Nephron progenitor cell (in vitro differentiated cells): ENCODE measurements at places on chromosomes 7 and 10.

GRCh38 chr7:138755331-138755747 lies 42.5 kb upstream of the TMEM213 start:
- no peak for DNase-seq

DNA sequence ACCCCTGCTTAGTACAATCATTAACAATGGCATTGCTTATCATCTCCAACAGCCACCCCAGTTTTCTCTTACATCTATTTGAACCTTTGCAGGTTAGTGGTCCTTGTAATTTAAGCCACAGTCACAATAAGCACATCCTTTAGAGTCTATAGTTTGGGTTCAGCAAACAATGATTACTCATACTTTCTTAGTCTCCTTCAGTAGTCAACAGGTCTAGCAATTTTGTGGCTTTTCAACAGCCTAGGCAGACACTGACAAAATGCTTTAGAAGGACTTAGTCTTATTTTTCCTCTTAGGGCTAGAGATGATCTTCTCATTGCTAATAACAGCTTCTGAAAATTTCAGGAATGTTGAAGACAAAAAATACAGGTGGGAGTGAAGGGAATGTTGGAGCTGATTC lies 32.3 kb upstream of the FAM204A start:
- DNase-seq, result no peak

- no peak for DNase-seq
These were observed 307.0 kb upstream of the IMMP2L start for GRCh38 chr7:111869280-111869679.

DNA sequence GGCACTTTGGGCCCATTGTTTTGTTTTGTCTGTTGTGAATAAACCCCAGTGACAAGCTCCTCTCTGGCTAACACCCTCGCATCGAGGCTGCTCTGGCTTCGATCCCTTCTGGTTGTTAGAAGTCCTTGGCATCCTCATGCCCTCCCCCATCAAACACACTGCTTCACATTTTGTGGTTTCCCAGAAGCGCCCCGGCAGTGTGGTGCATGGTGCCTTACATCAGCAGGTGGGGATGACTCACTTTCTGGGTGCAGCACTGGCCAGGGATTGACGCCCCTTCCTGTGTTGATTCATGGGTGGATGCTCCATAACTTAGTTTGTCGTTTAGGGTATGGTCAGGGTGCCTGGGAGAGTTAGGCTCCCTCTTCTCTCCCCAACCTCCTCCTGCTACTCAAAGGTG lies 51.4 kb downstream of the PLPP4 start:
- no peak for DNase-seq

DNA sequence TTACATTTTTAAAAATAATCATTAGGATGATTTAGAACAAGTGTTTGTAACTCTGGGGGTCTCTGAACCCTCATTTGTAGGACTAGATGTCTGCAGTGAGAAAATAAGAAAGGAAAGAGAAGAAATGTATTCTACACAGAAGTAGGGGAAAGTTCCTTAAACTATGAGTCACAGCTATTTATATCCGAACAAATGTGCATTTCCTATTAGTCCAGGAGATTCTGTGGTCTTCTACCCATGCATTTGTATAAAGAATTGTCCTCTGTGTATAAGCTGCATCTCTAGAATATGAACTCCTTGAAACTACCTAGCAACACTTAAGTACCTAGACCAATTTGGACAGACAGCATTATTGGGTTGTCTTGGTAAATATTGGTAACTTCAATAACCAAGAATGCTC lies 15.9 kb upstream of the CD36 start:
- no peak for DNase-seq

DNA sequence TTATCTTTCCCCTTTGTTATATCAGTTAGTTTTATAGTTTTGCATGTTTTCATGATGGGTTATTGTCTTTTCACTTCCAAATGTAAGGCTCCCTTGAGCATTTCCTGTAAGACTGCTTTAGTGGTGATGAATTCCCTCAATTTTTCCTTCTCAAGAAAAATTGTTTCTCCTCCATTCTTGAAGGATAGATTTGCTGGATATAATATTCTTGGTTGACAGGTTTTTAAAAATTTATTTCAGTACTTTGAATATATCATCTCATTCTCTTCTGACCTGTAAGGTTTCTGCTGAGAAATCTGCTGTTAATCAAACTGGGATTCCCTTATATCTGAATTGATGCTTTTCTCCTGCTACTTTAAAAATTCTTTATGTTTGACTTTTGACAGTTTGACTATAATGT lies 33.3 kb downstream of the SCART1 start:
- no peak for DNase-seq

GRCh38 chr7:139582130-139582650 lies 58.7 kb downstream of the CLEC2L start:
- no peak for DNase-seq

DNA sequence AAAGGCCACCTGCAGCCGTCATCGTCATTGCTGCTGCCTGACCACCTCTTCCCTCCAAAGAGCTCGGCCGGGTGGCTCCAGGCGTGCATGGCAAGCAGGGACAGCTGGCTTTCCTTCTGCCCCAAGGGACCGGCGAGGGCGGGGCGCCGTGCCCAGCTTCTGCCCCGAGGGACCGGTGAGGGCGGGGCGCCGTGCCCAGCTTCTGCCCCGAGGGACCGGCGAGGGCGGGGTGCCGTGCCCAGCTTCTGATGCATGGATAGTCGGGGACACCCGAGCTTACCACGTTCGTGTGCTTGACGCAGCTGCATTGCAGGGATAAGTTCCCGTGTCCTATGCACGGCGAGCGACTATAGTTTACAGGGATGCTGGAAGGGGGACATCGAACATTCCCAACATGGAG lies 27.0 kb downstream of the CFAP46 start:
- DNase-seq, result no peak

- no peak for DNase-seq
These were observed 2.0 kb downstream of the EN2 start for GRCh38 chr7:155459700-155460461.

DNA sequence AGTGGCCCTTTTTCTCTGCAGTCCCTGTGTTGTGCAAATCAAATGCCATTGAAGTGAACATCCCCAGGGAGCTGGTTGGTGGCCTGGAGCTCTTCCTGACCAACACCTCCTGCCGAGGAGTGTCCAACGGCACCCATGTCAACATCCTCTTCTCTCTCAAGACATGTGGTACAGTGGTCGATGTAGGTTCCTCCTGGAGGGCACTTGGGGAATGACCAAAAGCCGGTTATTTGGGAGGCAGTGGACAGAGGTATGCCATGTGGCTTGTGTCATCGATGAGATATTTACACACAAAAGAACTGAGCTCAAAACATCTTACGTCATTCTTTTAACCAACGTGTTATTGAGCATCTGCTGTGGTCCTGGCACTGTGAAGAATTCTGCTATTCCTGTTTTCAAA lies 19.7 kb downstream of the OIT3 start:
- no peak for DNase-seq

DNA sequence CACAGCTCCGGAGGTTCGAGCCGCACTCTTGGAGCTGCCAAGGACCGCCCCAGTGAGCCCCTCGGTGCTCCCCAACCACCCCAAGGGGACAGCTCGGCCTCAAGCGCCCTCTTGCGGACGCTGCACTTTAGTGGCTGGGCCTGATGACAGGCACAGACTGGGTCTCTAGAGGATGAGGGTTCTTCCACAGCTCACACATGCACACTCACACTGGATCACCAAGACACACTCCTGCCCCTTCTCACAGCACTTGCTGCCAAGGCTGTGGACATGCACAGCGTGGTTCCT lies 2.1 kb downstream of the RET start:
- DNase-seq, result peak; percentile 74

DNA sequence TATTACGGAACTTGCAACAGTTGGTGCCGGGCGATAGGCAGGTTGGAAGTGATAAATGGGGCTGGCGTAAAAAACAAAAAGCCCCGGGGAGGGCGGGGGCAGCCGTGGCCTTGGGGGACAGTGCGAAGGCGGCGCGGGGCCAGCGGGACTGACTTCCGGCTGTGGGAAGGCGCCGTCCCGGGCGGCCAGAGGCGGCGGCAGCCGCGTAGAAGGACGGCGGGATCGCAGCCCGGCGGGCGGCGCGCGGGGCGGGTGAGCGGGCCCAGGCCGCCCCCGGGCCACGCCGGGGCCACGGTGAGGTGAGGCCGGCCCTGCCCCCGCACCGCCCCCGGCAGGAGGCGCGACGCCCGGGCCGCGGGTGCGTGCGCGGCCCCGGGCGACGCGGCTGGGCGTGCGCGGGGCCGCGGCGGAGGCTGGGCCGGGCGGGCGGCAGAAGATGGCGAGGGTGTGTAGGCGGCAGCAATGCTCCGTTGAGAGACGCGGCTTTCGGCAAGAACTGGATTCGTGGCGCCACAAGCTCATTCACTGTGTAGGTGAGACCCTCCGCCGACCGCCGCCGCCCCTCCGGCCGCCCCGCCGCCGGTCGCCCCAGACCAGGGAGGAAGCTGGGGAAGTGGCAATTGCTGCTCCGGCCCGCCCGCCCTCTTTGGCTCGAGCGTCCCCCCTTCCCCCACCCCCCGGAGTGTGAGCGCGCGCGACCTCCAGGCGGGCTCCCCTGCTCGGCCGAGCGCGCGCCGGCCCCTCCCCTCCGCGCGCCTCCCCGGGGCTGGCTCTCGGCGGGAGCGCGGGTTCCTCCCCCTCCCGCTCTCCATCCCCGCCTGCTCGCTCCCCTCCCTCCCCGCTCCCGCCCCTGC lies at the start of gene LCOR:
Gene LCOR (plus strand): TSS at position 432 of the 854 bp plus-strand sequence. CDS start 116,760 bp downstream, outside the sequence.
- DNase-seq, result peak; percentile 87

GRCh38 chr7:70132852-70133690 lies 534.8 kb downstream of the AUTS2 start:
- no peak for DNase-seq

DNA sequence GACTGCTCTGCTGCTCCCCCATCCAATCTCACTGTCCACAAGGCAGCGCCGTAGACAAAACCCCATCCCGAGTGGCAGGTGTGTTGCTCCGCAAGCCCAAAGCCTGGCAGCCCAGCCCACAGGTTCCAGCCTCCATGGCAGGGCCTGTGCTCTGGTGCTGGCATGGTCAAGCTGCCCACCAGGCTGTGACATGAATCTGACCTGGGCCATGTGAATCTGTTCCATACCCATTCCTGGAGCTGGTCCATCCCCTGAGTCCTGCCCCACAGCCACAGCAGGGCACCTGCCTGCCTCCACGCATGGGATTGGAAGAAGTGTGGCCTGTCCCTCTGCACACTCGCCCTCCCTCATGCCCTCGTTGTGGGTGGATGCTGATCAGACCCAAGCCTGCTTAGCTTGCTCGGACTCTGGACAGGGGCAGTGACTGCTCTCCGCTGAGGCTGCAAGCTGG lies 128.8 kb downstream of the PTPN20 start:
- DNase-seq, result no peak

- no peak for DNase-seq
These were observed 133.7 kb upstream of the SEMA3E start for GRCh38 chr7:83782628-83783027.

DNA sequence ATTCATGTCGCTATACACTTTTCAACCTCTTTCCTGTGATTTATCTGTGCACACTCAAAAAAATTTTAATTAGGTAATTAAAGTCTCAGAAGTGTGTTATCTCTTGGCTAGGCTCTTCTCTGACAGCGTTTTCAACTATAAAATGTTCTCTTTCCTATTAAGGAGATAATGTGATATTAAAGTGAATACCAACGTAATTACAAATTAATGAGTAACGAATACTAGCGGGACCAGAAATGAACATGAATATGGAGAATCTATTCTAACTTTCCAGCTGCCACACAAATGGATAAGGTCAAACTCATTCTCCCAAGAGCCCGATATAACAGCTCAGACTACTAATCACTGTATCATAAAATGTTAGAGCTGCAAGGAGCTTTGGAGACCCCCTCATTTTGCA lies 12.0 kb downstream of the COL1A2 start:
- DNase-seq, result no peak

GRCh38 chr10:48634198-48634983 lies 29.5 kb upstream of the ARHGAP22 start:
- DNase-seq, result no peak

DNA sequence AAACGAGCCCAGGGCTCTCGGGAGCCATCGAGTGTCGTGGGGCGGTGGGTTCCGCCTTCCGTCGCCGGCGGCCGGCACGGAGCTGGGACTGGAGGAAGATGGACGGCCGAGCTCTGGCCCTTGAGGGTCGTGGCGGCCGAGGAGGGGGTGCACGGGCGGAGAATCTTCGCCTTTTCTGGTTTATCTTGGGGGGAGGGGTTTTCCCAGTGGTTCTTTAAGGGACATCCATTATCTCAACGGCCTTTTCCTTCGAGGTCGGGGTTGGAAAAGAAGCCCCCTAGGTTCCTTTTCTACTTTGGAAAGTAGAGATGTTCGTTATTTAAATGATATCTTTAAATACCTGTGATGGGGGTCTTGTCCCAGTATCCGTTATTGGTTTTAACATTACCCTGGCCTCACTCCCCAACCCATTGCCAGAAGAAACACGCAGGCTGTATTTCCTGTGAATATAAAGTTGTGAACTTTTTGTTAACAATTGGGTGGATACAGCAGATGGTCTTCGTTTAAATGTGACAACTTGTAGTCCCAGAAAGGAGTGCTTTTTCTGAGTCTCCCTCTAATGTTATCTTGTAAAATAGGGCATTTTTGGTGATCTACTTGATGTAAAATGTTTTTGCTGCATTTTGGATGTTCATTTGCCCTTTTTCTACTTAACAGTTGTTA lies 765 bp downstream of the CCAR1 start:
- no peak for DNase-seq
